ENCODE measurements at places on chromosomes 1 and 21.

- DNase-seq, result no peak
These were observed 155.3 kb downstream of the NPHP4 start for GRCh38 chr1:5836776-5837440.

DNA sequence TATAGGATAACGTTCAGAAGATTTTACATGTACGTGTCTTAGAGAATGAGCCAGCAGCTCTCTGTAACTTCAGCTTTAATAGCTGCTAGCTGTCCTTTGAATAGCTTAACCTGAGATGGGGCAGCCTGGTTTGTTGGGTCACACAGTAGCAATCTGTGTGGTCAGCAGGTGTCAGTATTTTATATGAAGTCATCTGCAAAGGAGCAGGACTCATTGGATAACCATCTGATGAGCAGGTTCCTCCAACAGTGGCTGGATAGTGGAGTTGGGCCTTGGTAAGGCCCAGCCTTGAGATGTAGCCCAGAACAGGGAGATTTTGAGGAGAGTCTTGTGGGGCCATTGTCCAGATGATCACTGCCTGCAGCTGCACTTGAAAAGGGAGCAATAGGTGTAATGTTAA lies 6.4 kb downstream of the GSTM5 start:
- DNase-seq, result peak; percentile 18

- DNase-seq, result no peak
These were observed 1.6 kb upstream of the PDXK start for GRCh38 chr21:43717166-43717853.

GRCh38 chr21:41877901-41878830 lies 978 bp downstream of the PRDM15 start:
- DNase-seq, result peak; percentile 67

DNA sequence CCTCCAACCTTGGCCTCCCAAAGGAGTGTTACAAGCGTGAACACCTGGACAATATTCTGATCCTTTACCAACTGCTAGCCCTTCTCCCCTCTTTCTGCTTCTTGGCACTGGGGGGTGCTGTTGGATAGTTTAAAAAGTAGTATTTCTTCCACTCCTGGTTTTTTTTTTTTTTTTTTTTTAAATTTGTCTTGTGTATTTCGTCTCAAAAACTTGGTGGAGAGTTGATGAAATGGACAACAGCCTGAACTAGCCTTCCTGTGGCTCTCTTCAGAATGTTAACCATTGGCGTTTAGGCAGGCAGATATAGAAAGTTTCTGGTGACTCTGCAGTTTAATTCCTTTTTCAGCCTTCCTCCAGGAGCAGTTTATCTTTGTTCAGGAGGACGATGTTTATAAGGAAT lies 69.7 kb upstream of the USP24 start:
- peak; percentile 70 for DNase-seq

Data from astrocyte of the hippocampus (primary cell).